ENCODE measurements at places on chromosomes 3 and 15.

GRCh38 chr3:74593152-74593551, 21.3 kb downstream of the CNTN3 start:
- no peak for DNase-seq

DNA sequence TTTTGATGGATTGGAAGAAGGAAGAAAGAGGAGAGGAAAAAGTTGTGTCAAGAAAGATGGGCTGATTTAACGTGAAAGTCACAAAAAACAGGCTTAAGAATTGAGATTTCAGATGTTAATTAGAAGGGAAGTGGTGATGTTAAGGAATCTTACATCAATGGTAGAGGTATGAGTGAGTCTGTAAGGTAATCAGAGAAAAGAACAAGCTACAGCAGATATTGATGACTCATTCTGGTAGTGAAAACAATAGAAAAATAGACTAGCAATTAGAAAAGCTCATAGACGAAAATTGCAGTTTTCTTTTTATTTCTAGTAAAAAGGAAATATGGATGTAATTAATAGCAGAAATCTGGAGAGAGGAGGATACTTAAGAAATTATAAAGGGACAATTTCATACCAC, 559.6 kb downstream of the MCTP2 start:
- no peak for DNase-seq

GRCh38 chr15:74783072-74783807, 1.4 kb downstream of the CSK start:
- no peak for DNase-seq

DNA sequence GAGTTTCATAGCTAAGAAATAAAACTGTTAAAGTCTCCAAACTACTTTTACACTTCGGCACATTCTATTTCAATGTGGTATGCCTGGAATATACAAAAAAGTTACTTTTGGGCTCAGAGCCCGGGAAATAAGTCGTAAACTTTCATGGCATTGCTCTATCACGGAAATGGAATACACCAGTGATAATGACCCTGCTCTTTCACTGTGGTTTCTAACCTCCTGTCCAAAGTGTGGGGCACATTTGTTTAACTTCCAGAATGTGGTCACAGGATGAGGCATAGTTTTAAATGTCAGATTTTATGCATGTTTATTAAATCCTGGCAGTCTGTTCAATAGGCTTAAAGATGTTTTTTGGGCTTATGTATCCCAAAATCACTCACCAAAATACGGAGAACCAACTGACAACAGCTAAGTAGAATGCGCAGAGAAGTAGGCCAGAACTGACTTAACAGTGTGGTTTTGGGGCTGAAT, 5.1 kb downstream of the CXCR6 start:
- DNase-seq = no peak

GRCh38 chr3:9345041-9345440, 17.8 kb upstream of the THUMPD3 start:
- no peak for DNase-seq

GRCh38 chr3:129070086-129070885, 9.7 kb downstream of the GP9 start:
- no peak for DNase-seq

GRCh38 chr3:112117841-112118571, 15.0 kb downstream of the GCSAM start:
- DNase-seq = no peak

GRCh38 chr3:123038751-123039150, 11.2 kb upstream of the SEMA5B start:
- DNase-seq = no peak

DNA sequence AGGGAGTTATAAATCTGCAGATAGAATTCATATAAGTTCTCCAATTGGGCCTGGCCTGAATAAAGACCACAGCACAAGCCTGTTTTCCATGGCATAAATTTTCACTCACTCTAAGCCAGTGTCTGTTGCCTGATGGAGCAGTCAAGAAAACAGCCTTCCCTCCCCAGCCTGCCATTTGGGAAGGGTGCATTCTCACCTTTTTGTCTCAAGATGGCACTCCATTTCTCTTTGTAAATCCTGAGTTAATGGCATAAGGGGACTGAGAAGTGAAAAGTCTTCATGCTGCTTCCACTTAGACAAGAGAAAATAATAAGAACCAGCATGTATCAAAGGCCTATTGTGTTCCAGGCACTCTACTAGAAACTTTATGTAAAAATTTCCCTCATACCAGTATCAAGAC, 115.6 kb upstream of the MANF start:
- DNase-seq = no peak

DNA sequence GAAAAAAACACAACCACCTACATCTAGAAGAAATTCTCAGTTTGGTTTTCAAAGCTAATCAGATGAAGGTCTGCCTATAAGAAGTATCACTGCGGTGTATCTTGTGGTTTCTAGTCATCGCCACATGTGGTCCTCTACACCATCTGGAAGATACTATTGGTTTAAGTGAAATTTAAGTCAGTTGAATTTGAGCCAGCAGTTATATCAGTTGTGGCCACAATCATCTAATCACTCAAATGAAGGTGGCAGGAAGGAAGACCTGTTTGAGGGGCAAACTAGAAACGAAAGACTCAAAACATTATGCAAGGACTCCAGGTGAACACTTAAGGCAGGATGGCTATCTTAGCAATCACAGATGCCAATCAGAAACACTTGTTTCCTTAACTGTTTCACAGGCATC, 48.7 kb downstream of the ETV5 start:
- DNase-seq = no peak

GRCh38 chr15:44883199-44883877, 73.1 kb upstream of the TERB2 start:
- DNase-seq = no peak

GRCh38 chr3:153284282-153284938, 122.4 kb downstream of the RAP2B start:
- DNase-seq = peak; percentile 14

DNA sequence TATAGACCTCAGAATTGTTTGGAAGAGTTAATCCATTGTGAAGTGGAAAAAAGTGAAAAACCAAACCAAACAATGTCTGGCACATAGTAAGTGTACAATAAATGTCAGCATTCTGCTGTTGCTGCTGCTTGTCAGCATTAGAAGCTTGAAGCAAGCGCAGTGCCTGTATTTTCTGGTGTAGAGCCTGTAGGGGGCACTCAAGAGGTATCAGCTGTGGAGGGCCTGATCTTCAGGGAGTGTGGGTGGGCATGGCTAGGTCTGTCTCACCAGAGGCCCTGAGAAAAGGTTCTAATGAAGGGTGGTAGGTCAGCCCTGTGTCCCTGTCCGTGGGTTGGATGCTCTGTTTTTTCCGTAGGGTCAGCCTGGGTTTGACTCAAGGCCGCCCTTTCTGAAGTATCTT, 3.6 kb downstream of the ADAMTSL3 start:
- DNase-seq = no peak

DNA sequence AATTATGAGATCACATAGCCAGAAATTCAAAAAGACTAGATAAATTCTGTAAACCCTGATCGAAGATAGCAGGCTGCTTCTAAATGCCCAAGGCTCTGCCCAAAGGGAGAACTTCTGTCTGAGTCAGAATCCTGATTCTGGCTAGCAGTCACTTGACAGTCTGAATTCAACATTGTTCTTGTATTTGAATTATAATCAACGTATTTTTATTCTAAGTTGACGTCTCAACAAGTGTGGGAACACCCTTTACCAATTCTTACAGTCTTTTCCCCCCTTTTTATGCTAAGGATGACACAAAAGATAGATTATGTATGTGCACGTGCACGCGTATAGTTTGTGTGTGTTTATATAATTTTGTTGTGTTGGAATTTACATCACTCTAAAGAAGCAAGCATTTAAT, 552.8 kb downstream of the NAALADL2 start:
- DNase-seq = no peak

DNA sequence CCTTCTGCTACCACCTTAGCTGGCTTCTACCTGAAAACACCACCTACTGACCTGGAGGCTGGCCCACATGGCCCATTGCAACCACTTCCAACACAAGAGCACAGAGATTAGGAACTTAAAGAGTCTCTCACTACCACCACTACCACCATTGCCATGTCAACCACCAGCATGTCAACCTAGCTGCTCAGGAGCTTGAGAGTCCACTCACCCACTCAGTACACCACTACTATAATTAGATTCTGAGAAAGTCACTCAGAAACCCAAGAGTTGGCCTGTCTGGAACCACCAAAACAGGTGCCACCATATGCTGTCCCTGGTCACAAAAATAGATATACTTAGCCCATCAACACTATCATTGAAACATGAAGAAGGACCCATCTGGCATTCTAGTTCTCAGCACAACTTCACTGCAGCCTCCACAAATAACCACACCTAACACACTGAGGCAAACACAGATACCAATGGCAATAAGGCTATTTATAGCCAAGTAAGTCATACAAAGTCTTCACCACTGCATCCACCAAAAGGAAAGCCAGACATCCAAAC, 806.7 kb upstream of the EPHA6 start:
- DNase-seq = no peak

DNA sequence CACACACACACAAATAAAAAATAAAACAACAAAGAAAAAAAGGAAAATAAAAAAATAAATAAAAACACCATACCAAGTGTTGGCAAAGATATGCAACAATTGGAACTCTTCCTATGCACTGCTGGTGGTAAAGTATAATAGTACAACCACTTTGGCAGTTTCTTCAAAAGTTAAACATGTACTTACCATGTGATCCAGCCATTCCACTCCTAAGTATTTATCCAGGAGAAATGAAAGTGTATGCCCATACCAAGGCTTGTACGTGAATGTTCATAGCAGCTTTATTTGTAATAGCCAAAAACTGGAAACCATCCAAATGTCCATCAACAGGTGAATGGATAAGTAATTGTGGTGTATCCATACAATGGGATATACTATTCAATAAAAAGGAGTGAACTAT, 17.0 kb downstream of the WDR93 start:
- no peak for DNase-seq

- no peak for DNase-seq
Measured at GRCh38 chr3:17221529-17221928, 336.8 kb downstream of the PLCL2 start.

- no peak for DNase-seq
Measured at GRCh38 chr3:151403246-151403645, 18.7 kb upstream of the P2RY12 start.

DNA sequence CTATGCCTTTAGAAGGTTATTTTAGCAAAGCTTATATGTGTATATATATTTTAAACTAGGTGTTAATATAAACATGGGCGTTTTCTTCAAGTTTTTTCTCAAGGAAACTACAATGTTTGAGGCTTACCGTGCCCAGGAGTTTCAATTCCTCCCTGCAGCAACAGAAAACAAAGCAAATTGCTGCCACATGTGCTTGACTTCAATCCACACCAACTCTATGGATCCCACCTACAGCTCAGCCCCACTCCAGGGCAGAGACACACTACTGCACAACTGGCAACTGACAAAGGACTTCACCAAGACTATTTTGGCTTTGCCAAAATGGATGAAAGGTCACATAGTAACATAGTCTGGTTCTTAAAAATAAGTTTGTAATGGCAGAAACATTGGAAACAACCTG, 346.6 kb downstream of the ERC2 start:
- no peak for DNase-seq

DNA sequence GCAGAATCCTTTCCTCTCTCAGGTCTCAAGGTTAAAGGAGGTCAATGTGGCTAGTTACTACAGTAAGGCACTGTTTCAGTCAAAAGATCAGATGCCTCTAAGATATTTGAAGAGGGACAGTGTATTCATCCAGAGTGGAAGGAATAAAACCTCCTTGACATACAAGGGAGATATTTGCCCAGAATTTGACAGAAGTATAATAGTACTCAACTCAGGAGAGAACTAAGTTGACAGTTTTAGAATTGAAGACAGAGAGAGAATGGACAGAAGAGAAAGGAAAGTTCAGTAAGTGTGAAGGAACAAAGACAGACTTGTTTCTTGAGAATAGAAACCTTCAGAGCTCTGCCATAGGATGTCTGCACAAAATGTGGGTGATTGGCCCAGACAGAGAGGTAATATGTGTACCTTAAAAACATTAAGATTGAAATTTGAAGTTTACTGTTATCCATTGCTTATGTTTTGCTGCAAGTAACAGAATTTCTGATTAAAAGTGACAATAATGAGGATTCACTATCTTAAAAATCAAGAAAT, 507.1 kb downstream of the IGSF11 start:
- DNase-seq = no peak

DNA sequence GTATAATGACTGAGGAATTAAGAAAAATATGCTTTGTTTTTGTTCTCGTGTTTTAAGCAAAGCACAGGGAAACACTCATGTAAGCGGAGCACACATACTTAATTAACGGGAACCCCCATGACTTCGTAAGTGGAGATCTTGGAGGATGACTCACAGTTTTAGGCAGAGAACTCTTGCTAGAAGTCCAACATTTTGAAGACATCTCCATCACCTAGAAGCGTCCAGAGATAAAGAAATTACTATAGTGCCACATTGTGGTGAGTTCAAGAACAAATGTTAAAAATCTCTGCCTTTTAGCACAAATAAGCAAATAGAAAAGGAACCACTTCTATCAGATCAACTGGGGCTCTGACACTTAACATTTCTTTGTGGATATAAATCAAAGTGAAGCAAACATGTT, 194.1 kb upstream of the ARHGEF26 start:
- DNase-seq = no peak

GRCh38 chr15:65418596-65418995, 4.2 kb downstream of the IGDCC4 start:
- no peak for DNase-seq

GRCh38 chr15:71651750-71652186, 158.6 kb upstream of the NR2E3 start:
- no peak for DNase-seq

DNA sequence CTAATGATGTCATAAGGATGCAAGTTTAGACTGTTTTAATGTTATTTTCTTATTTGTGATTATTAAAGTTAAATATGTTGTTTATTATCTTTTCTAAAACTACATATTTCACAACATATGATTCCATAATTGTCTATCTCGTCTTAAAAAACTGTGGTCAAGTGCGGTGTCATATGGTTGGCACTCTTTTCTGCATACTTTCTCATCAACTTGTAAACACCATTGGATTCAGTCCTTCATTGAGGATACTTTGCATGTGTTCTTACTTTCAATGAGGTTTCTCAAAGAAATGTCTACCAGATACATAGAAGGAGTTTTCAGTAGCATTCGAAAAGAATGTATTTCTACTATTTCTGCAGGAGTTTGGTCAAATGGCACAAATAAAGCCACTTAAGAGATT, 22.0 kb upstream of the ALPK3 start:
- DNase-seq = no peak

GRCh38 chr15:83889995-83890394, 236.1 kb downstream of the ADAMTSL3 start:
- DNase-seq = no peak

DNA sequence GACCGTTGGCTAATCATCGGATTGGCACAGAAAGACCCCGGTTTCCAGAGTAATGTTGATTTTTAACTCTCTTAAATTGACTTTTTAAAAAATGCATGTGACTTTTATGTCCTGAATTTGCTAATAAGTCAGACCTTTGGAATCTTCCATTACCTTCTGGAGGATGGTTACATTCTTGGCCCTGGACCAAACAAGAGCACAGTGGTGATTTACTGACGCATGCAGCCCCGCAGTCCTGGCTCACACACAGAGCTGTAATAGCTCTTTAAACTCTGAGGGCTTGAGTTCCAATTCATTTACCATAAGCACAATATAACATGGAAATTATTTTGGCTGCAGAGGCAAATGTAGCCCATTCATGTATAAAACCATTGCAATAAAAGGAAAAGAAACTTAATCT, 25.1 kb downstream of the SOX14 start:
- DNase-seq = no peak

Measured in T-cell (primary cell).